ENCODE measurements at places on chromosomes 6 and 20.
A peak's percentile ranks its signal among the peaks of the same experiment; 100 is the strongest.

DNA sequence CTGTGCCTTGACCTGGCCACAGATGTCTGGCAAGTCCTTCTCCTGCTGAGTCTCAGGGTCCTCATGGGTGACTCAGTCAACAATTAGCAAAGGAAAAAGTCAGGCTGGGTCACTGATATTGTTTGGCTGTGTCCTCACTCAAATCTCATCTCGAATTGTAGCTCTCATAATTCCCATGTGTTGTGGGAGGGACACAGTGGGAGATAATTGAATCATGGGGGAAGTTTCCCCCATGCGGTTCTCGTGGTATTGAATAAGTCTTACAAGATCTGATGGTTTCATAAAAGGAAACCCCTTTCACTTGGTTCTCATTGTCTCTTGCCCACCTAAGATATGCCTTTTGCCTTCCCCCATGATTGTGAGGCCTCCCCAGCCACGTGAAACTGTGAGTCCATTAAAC lies 45.7 kb downstream of the PREX1 start:
- peak; percentile 14 for DNase-seq

DNA sequence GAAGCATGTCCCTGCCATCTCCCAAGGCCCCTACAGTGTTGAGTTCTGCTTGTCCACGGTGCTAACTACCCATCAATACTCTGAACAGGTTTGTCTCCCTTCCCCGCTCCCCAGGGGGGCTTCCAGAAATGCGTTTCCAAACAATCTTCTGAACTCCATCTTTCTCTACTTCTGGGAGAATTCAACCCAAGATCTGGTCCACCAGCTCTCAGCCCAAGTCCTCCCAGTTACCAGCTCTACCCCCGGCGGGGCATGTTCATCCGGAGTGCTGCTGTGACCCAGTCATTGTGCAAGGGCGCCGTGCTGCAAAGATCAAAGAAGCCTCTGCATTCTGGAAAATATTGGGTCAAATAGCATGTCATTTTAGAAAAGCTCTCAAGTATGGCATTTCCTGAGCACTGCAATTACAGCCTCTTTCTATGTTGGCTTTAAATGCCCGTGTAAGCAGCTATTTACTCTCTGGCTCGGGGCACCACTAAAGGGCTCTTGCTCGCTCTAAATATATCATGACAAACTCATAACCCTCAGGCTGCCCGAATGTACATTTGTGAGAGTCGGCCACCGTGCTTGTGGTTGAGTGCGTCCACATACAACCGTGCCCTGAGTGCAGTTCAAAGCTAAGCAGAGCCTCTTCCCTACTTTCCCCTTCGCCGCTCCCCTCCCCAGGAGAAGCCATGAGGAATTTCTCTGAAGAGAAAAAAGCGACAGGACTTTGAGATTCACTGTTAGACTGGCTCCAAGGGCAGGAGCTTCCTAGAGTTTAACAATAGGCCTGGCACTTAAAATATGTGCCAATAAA lies 71.6 kb downstream of the BANF2 start:
- DNase-seq = no peak

GRCh38 chr6:44224029-44224964 lies 902 bp downstream of the SLC29A1 start:
- no peak for DNase-seq

DNA sequence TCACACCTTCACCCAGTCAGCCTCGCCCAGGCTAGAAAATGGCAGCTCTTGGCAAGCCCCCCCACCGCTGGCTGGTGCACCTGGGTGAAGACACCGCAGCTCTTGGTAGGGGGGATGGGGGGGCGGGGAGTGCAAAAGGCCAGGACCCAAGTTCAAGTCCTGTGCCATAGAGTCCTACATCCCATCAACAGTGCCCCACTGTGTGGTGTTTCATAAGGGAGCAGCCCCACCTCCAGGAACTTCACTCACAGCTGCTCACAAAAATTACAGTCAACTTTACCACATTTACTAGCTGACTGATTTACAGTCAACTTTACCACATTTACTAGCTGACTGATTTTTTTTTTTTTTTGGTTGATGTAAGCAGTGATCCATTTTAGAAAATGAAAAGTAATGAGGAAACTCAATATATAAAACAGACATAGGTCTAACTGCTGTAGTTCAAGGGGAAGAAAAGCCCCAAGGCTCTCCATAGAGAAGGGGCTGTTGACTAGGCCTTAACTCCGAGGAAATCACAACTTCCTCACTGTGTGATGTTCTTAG lies 208.9 kb upstream of the SNX9 start:
- DNase-seq = no peak

DNA sequence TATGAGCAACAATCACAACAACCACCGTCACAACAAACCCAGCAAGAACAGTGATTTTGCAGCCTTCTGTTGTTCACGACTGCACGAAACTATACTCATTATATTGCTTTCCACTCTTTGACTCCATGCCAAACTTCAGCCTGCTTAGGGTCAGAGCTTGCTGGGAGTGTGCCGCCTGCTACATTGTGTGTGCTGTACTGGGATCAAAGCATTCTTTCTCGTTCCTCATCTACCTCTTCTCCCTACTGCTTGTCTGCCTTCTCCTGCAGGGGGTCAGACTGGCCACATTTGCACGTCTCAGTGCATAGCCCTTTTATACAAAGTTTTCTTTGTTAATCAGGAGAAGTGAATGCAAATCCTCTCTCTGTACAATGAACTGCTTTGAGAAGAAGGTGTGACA lies 401.6 kb upstream of the CITED2 start:
- no peak for DNase-seq

- no peak for DNase-seq
These were observed 115.4 kb downstream of the DTNBP1 start for GRCh38 chr6:15547400-15547799.

DNA sequence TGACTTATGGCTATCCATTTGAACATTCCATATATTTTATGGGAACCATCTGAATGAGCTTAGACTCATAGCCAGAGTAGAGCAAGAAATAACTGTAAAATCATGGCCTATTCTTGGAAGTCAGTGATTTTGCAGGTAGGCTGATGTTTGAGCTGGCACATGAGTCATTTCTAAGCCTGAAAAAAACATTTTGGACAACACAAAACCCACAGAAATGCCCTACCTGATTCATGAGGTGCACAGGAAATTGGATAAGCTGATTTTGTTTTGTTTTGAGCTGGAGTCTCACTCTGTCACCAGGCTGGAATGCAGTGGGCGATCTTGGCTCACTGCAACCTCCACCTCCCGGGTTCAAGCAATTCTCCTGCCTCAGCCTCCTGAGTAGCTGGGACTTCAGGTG lies 443.0 kb downstream of the PKHD1 start:
- DNase-seq = no peak

- DNase-seq = no peak
These were observed 83.5 kb downstream of the CD164 start for GRCh38 chr6:109298605-109299264.

DNA sequence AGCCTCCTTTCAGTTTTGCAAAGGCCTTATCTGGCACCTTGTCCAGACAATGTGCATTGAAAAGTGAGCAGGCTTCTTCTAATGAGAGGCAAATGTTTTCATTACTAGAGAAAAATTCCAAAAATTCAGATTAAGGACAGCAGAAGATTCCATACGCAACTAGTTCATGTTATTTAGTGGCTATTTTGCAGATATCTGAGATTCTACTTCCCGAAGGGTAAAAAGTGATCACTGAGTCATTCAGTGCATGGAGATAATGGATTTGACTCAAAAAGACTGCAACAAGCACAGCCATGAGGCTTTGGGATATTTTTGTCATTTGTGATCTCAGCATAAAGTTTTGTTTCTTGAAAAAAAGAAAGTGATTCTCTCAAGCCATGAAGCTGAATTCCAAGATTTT lies 29.9 kb downstream of the METTL24 start:
- DNase-seq = no peak

- no peak for DNase-seq
These were observed 22.2 kb downstream of the RNASET2 start for GRCh38 chr6:166934174-166934573.

DNA sequence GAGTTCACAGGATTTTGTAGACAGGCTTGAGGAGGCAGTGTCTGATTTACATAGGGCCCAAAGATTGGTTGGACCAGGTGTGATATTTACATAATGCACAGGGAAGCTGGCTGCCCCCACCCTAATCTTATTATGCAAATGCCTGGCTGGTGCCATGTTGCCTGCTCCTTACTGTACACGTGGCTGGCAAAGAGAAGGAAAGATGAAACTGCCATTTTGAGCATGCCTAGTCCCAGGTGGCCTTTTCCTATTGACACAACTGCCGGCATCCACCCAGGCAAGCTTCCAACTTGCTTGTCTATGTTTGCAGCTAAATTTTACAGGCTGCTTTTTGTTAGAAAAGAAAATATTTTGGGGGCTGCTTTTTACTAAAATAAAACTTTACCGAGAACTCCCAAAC lies 174.6 kb downstream of the LMBRD1 start:
- DNase-seq = no peak

- no peak for DNase-seq
These were observed 34.9 kb upstream of the EXOC2 start for GRCh38 chr6:727856-728255.

DNA sequence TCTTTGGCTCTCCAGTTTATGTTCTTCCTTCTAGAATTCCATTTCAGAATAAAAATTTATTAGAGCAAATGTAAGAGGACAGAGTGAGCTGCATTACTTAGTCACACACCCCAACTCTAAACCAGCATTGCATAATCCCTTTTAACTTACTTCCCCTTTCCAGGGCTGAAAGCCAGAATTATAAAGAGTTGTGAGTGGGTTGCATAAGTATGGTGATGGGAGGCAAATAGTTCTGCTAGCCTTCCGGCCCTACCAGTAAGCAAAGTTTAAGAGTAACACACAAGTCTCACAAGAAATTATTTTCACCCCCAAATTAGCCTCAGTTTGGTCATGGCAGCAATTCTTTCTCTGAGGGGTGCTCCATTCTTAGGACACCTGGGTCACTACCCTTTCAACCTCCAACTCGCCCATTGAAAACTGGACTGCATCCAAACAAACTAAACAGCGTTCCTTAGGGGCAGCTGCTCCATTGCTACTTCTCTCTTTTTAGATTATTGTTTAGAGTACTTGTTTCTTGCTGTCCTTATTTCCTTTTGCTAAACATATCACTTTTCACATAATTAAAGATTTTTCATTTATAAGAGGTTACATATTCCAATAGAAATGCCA lies 1.6 kb downstream of the KIAA0408 start:
- DNase-seq = peak; percentile 97

- no peak for DNase-seq
These were observed 378.7 kb upstream of the SOX4 start for GRCh38 chr6:21214738-21215448.

- no peak for DNase-seq
These were observed 610.5 kb downstream of the UTRN start for GRCh38 chr6:144895313-144896278.

- no peak for DNase-seq
These were observed 541.2 kb downstream of the QKI start for GRCh38 chr6:163955756-163956155.

- DNase-seq = no peak
These were observed 104.3 kb upstream of the SLC24A3 start for GRCh38 chr20:19108155-19108554.

GRCh38 chr6:41713650-41714291 lies 21.6 kb downstream of the TFEB start:
- DNase-seq = peak; percentile 78

- no peak for DNase-seq
These were observed 8.8 kb downstream of the PKIG start for GRCh38 chr20:44590980-44591778.

GRCh38 chr6:617456-618100 lies 39.3 kb downstream of the HUS1B start:
- DNase-seq = no peak

DNA sequence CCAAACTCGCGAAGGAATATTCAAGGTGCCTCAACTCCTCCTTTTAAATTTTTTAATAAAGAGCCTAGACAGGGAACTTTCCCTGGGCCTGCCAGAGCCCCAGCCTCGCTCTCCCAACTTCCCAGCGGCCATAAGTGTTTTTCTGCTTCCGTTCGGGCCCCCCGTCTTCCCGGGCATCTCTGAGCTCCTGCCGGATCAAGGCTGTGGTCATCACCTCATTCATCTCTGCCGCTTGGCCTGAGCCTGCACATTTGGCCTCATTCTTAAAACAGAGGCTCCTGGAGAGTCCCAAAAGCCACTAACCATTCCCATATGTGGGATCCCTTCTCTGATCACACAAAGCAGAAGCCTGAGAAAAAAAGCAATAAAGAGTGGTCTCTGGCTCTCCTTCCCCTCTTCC lies 969.1 kb upstream of the DEFB115 start:
- no peak for DNase-seq

GRCh38 chr20:50339466-50339901 lies 148.9 kb downstream of the CEBPB start:
- no peak for DNase-seq

DNA sequence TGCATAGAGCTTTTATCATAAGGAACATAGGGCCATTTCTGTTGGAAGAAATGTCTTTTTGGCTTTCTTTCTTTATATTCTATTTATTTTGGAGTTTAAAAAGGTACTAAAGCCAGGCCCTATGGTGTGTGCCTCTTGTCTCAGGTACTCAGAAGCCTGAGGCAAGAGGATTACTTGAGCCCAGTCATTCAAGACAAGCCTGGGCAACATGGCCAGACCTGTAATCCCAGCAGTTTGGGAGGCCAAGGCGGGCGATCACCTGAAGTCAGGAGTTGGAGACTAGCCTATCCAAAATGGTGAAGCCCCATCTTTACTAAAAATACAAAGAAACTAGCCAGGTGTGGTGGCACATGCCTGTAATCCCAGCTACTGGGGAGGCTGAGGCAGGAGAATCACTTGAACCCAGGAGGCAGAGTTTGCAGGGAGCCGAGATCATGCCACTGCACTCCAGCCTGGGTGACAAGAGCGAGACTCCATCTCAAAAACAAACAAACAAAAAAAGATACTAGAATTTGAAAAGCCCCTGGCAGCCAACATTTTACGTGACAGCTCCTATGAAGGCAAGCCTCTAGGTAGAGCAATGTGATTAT lies 80.0 kb downstream of the CBFA2T2 start:
- DNase-seq = no peak

DNA sequence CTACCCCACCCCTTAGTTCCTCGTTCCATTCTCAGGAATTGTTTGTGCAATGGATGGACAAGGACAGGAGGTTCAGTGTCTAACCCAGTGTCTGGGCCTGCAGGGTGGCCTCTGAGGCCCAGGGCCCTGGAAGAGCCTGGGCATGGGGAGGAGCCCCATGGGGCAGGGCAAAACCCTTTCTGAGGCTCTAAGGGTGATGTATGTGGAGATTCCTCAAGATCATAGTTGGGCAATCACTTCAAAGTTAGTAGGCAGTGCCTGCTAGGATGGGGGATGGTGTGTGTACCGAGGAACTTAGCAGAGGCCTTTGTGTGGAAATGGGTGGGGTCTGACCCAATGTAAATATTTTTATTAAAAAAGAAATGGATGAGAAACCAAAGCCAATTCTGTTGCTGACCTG lies 6.7 kb upstream of the C2 start:
- peak; percentile 74 for DNase-seq

- DNase-seq = no peak
These were observed 28.5 kb downstream of the SMOC2 start for GRCh38 chr6:168469521-168469920.

- DNase-seq = no peak
These were observed 412.8 kb downstream of the CDC5L start for GRCh38 chr6:44800171-44800783.

- no peak for DNase-seq
These were observed 8.6 kb upstream of the PFDN4 start for GRCh38 chr20:54199283-54199682.

All from inflammatory macrophage (primary cell).